Activated T-helper 1 cell treated with anti-CD3 and anti-CD28 coated beads, Interleukin-2, amount 50 U/mL, for 16 hours (primary cell): ENCODE measurements at places on chromosomes 2 and 18.

DNA sequence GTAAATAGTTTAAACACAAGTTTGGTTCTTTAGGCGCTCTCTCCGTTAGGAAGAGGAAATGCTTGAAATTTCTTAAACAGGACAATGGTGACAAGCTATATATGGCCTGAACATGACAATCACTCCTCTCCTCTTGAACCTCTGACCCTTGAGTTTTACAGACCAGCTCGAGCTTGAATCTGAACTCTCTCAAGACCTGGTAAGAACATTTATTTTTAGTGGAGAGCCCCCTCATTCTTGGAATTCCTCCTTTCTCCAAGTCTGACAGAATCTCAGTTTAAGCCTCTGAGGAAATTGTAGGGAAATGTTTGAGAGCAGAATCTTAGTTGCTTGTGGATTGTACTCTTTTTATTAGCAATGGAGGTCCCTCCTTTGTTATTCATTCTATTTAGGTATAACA is 1293.6 kb upstream of the ZEB2 start:
- DNase-seq: no peak

DNA sequence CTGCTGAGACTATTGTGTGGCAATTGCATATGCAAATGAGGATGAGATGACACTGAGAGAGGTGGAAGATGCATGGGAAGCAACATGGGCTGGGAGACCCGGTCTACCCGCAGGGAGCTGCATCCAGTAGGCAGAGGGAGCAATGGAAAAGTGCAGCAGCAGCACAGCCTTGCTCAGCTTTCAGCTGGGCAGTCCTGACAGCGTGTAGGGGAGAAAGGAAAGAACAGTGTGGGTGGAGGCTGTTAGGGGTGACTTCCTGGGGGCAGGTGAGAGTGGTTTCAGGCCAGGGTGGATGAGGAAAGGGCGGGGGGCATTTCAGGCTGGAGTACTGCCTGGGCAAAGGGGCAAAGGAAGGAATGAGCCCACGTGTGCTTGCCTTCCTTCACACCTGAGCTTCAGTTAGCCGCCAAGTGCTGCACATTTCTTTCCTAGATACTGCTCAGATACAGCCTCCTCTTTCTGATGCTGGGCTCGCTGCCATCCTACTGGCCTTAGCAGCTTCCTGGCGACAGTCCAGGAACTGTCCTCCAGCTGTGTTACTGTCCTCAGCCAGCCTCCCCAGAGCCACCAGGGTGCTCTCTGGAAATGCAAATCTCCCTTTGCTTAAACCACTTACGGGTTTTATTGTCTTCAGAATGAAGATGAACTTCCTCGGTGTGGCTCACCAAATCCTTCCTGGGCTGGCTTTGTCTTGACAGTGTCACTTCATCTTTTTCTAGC is 276.3 kb downstream of the TSN start:
- DNase-seq: no peak

- no peak for DNase-seq
These were observed 3.8 kb downstream of the GALNT5 start for GRCh38 chr2:157261199-157261782.

DNA sequence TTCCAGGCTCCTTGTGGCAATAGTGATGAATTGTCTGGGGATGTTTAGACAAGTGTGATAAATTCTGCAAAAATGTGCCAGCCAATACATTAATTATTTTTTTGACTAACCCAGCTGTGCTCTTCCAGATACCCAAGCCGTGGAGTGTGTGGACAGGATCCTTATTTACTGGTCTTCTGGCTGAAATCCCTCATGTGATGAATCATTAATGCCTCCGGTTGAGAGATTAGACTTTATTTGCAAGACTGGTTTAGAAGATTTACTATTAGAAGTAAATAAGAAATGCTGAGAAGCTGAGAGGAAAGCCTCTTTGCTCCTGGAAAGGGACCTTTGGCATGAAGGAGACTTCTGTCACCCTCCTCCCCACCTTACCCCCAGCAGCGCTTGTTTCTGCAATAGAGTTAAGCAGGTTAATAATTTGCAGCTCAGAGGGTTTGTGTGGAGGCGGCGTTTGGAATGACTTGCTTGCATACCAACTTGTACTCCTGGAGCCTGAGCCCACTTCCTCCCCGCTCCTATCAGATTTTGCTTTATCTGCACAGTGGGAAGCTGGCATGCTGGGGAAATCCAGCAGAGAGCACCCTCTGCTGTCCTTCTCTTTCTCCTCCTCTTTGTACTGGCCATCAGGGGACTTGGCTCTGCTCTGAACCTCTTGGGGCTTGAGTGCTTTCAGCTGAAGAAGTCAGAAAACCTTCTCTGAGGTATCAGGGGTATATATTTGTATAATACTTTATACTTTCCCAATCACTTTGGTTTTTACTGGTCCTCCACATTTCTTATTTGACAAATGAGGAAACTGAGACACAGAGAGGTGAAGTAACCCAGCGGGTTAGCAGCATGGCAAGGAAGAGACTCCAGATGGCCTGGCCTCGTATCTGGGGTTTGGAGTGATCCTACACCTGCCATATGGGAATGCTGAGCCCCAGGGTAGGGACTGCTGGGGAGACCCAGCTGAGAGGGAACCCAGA is 16.3 kb downstream of the SLC3A1 start:
- no peak for DNase-seq

DNA sequence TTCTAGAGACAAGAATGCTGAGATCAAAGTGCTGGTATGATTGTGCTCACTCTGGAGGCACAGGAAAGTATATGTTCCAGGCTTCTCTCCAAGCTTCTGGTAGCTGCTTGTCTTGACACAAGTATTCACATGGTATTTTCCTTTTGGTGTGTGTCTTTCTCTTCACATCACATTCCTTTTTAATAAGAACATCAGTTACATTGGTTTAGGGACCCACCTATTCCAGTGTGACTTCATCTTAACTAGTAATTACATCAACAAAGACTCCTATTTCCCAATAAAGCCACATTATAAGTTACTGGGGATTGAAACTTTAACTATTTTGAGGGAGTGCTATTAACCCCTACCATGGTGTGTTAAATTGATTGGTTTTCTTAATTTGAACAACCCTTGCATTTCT is 119.1 kb downstream of the FSIP2 start:
- no peak for DNase-seq

GRCh38 chr2:158144914-158145625 is 43.4 kb downstream of the UPP2 start:
- DNase-seq: no peak

DNA sequence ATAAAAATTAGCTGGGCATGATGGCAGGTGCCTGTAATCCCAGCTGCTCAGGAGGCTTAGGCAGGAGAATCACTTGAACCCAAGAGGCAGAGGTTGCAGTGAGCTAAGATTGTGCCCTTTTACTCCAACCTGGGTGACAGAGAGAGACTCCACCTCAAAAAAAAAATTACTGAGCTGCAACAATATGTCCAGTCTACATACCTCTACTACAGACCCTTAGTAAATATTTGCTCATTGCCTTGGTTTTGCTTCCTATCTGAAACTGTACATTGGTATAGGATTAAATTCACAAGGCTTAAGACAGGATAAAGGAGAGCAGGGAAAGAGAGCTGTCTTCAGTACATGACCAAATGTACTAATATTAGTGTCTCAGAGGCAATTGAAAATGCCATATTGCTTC is 8.1 kb upstream of the MGAT4A start:
- no peak for DNase-seq

GRCh38 chr18:42838546-42839145 is 276.8 kb downstream of the RIT2 start:
- DNase-seq: no peak

GRCh38 chr18:56240405-56240804 is 398.0 kb downstream of the TXNL1 start:
- DNase-seq: no peak

GRCh38 chr18:79749251-79750191 is 48.2 kb upstream of the KCNG2 start:
- no peak for DNase-seq
